ENCODE measurements at places on chromosomes 7 and 10.

DNA sequence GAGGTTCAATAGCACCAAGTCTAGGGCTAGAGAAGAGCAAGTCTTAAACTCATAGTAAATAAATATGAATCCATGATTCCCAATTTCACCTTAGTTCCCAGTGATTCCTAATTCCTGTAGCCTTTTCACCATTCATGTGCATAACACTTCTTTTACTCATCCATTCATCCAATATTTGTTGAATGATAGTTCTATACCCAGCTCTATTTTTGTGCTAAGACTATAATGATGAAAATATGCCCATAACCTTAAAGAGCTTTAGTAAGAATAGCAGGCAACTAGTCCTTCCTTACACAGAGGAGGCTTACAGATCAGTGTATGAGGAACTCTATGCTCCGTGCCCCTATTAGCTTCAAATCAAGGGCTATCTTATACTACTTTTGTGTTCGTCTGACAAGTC lies 280.2 kb upstream of the CHRM2 start:
- H3K4me3 ChIP-seq: no peak overlapping the region
- no peaks in the 10 kb centered on the region for H3K36me3 ChIP-seq
- DNase-seq: no peak
- no peaks in the 10 kb centered on the region for H3K27me3 ChIP-seq

DNA sequence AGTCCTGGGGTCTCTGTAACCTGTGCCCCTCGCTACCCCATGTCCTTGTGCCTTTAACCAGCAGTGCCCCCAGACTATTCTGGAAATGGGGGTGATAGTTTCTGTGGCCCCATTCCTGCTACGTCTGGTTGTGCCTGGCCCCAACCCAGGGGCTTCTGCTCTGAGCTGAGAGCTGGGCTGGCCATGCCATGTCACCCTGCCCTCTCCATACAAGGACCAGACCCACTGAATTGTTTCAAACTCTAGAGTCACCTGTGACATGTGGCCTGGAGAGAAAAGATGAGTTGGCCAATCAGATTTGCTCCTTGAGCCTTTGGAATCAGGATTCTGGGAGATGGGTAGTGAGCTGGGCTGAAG lies 108.6 kb downstream of the GRK5 start:
- H3K4me1 ChIP-seq: peaks cover 6% of the 10 kb centered on the region
- H3K27me3 ChIP-seq: no peaks in the 10 kb centered on the region
- H3K36me3 ChIP-seq: no peaks in the 10 kb centered on the region
- DNase-seq: no peak
- no peak overlapping the region for H3K4me3 ChIP-seq

DNA sequence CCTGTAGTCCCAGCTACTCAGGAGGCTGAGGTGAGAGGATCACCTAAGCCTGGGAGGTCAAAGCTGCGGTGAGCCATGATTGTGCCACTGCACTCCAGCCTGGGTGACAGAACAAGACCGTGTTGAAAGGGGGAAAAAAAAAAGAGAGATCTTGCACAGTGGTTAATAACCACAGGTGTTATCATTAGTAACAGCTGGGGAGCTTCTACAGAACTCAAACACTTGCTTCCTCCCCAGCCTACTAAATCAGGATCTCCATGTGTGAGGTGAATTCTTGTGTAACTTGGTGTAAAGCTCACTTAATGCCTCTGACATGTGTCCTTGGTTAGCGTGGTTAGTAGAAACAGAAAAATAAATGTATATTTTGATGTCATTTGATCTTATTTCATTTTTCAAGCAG lies 43.9 kb upstream of the BMS1 start:
- no peak overlapping the region for H3K4me3 ChIP-seq
- no peak overlapping the region for H3K27ac ChIP-seq
- no peaks in the 10 kb centered on the region for H3K27me3 ChIP-seq
- DNase-seq: no peak
- H3K4me1 ChIP-seq: no peaks in the 10 kb centered on the region

- no peaks in the 10 kb centered on the region for H3K36me3 ChIP-seq
- no peaks in the 10 kb centered on the region for H3K27me3 ChIP-seq
- no peak overlapping the region for H3K4me3 ChIP-seq
- no peak overlapping the region for H3K27ac ChIP-seq
- peak; percentile 81 for DNase-seq
Measured at GRCh38 chr10:62437696-62438095, 63.5 kb downstream of the ZNF365 start.

Measured in kidney (tissue), 22 donors.